ENCODE measurements at places on chromosomes 1 and 21.

GRCh38 chr1:94621802-94622201 is 80.2 kb upstream of the F3 start:
- no peak for DNase-seq

DNA sequence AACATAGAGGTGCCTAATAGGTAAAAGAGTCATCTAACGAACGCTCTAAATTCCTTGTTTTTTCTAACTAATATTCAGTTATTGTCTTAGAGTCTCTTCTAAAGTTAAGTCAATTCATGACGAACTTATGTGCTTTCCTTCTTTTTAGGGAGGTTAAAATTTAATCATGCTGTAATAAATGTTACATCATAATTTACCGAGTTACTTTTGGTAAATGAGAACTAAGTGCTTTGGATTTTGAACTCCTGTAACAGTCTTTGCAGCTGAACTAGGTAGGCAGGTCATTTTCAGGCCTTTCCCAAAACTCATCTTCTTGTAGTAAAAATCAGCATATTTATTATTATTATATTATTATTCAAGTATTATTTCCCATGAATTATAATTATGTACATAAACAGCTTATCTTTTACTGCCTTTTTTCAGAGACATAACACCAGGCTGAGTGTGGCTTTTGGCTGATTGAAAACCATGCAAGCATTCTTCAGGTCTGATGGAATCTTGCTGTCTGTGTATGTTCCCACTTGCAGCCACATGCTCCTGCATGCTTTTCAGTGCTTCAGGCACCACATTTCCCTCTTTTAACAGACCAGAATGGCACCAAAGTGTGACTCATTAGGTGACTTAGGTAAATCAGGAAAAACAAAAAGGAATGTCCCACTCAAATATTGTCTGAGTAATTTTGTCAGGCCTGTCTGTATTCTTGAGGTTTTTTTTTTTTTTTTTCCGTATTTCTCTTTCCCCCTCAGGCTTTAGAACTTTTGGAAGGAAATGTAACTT is 81.0 kb upstream of the CD55 start:
- DNase-seq: no peak

DNA sequence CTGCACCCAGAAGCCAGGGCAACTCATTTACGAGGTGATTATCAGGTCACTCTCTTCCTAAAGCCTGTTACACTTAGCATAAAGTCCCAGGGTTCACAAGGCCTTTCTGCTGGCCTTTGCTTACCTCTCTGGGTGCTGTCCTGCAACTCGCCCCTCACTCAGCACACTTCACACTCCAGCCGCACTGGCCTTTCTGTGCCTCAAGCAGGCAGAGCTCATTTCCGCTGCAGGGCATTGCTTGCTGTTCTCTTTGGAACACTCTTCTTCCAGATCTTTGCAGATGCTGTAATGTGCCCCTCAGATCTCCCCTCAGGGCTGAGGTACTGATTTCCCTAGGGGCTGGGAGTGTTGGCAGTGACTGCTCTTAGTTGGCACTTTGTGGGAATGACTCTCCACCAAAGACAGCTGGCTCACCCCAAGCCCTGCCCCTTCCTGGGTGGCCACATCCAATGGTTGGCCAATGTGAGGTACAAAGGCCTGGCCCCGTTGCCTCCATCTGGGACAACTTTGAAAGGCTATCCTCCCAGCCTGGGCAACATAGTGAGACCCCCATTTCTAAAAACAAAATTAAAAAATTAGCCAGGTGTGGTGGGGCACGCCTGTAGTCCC is 50.8 kb upstream of the SSBP3 start:
- DNase-seq: no peak

- DNase-seq: no peak
Observed at GRCh38 chr1:226185141-226186036, 1.2 kb downstream of the ACBD3 start.

DNA sequence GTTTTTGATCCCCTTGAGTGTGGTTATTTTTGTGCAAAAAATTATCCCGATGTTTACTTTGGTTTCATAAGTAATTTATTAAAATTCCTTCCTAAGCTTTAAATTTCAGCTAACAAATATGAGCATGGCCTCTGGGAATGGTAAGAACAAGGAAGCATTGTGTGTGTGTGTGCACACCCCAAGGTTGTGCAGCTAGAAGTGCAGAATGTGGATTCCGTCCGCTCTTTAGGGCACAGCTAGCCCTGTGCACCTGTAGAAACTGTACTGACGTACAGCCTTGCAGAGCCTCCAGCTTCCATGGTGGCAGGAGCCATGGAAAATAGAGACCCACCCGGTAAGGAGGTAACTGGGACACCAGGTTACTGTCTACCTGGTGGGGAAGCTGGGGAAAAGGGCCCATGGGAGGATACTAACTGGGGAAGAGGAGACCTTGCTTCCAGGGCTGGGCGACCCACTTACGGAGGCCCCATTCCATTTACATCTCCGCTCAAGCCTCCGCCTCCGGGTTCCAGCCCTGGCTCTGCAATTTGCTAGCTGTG is 54.7 kb downstream of the B3GALT5 start:
- no peak for DNase-seq

DNA sequence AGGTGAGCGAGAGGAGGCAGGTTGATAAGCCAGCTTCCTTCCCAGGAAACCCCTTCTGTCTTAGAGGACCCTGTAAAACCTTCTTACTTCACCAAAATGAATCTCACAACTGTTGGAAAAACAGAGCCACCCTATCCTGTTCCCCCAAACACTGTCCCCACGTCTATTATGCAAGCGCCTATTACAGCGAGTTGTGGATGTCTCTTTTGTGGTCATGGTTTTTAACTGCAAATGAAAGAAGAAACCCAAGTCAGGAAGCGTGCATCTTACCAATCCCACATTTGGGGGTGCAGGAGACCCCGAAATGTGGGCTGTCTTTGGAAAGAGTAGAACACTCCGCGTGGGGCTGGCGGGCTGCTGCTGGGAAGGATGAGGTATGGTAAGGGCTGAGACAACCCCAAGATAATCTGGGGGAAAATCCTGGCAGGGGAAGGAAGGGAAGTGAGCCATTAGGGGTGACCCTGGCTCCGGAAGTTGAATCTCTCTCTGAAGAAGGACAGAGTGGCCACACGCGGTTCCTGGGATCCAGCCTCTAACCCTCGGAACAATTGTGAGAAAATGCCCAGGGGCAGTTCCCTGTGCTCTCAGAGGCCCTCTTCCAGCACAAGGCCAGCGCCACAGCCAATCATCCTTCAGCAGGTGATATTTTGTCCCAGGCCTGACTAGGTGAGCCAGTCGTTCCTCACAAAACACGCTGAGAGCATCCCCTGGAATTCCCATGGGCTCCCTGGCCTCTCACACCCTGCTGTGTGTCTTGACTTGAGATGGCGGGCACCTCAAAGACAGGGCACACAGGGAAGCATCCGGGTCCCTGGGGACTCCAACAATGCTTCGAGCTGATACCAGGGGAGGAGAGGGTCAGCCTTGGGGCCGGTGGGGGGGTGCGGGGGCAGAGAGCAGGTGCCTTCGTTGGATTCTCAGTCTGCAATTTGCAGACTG is 168.5 kb upstream of the IRF2BP2 start:
- no peak for DNase-seq

DNA sequence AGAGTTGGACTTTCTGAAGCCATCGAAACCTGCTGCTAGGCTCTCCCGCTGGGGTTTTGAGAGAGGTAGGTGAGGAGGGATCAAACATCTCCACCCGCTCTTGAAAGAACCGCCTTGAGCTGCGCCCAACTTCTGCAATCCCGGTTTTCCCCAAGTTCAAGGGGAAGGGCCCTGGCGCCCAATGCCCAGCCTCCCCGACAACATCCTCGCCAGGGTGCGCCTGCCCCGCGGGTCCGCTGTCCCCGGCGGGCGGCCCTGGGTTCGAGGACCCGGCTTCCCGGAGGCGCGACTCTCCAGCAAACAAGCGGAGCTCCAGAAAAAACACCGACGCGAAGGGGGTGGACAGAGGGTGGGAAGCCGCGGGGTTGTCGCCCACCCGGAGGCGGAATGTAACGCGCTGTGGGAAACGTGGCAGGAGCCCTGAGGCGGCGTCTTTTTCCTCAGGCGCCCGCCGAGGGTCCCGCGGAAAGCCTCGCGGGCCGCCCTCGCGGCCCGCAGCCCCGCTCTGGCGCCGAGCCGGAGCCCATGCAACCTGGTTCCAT is 607 bp downstream of the BTG3 start:
- no peak for DNase-seq

DNA sequence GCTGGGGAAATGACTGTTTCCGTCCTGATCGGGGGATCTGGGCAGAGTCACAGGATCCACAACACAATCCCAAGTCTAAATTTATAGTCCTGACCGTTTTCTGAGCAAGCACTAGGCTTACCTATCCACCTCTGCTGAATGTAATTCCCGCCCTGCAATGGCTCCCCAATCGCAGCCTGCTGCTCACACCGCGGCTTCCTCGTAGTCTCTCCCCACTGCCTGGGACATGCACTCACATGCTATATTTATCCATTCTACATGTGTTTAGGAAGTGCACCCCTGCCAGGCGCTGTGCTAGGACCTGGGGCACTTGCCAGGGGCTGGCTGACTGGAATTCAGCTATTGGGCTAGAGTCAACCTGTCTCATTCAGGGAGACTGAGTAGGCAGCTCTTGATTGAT is 246.6 kb upstream of the CSF3R start:
- no peak for DNase-seq

DNA sequence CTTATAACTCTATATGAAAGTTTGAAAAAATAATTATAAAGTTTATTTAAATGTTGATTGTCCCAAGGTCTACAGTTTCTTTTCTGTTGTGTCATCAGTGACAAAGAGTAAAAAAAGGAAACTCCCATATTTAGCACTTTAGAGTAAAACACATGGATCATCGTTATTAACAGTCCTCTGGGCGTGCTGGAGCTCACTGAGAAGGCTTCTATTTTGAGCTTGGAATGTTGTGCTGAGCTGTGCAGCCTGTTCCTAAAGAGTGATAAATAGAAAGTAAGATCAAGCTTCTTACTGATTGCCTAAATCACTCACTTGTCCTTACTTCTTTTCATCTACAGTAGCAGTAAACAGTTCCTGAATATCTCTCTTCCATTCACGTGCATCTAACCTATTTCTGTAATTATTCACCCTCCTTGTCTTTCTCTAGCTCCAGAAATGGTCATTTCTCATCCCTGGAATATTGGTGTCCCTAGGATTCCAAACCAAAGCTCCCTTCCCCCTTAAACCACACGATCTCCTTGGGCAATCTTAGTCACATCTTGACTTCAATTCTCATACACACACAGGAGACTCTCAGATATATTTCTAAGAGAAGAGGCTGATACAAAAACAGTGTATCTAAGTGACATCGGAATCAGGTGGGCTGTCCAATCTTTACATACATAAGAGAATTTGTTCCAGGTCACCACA is 11.9 kb downstream of the GBP5 start:
- DNase-seq: no peak

DNA sequence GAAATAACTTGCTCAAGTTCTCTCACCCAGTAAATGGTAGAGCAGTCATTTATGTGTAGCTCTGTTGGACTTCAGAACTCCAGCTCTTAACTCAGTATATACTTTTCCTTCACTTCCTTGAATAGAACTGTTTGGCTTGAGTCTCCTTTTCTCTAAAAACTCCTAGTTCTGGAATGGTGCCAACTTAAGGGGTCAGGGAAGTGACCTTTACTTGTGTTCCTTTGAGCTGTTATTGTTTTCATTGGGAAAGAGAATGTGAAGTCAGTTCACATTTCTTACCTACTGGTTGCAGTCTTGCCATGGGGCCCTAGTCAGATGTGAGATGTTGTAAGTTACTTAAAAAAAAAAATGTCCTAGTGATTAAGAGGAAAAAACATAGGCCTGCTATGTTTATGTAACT is 77.0 kb upstream of the MACF1 start:
- no peak for DNase-seq

DNA sequence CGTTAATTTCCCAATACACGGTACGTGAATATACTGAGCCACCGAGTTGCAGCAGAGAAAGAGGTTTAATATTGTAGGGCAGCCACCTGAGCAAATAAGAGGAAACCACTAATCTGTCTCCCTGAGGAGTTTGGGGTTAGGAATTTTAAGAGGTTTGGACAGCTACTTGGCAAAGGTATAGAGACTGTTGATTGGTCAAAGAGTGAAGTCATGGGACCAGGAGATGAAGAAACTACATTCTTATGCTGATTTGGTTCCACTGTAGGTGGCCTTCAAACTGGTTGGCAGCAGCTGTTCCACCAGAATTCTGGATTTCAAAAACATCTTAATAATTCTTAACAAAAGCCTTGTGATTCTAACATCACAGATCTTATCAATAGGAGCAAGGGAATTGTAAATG is 485.4 kb upstream of the PRMT6 start:
- DNase-seq: no peak

- no peak for DNase-seq
Observed at GRCh38 chr1:230121950-230122349, 54.9 kb downstream of the GALNT2 start.

DNA sequence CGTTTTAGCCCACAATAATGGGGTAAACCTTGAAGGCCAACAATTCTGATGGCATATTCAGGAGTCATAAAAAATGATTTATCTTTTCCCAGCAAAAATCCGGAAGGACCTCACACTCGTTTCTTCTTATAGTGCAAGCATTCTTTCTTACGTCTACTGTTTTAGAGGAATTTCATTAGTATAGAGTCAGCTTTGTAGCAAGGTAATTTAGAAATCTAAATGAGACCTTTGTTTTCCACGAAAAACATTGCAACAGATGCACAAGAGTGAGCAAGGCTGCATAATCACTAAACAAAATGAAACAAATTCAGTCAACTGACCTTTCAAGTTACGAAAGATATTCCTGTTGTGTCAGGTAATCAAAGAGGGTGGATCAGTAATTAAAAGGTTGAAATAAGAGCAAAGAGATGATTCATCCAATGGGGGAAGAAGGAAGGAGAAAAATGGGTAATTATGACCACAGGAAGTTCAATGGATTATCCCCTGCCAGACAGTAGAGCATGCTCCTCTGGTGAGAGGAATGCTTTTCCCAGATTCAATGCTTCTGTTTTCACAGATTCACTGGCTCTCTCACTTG is 560 bp upstream of the CSDE1 start:
- no peak for DNase-seq

DNA sequence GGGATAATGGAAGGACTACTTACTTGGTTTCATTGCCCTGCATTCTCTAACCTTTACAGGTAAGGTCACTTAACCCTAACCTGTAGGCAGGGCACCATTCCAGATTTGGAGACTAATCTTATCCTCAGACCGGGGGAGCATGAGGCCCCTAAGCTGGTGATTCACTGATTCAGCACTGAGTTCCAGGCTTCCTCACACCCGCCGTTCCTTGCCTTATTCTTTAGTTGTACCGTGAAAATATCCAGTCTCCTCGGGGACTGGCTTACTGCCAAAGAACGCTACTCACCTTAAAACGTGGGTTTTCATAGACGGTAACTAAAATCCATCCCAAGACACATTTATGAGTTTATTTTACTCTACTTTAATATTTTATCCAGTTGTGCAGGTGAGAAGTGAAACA is 44.3 kb upstream of the COL24A1 start:
- no peak for DNase-seq

GRCh38 chr1:201595381-201595780 is 56.5 kb downstream of the NAV1 start:
- no peak for DNase-seq

- no peak for DNase-seq
Observed at GRCh38 chr1:202034683-202035462, 24.5 kb downstream of the ELF3 start.

- DNase-seq: no peak
Observed at GRCh38 chr1:159892944-159893343, 7.0 kb downstream of the CFAP45 start.
